ENCODE measurements at places on chromosomes 11 and 22.

- no peak for DNase-seq
Measured at GRCh38 chr11:1502954-1503707, 16.6 kb upstream of the MOB2 start.

- no peak for DNase-seq
Measured at GRCh38 chr11:34264303-34265110, 93.3 kb downstream of the ABTB2 start.

DNA sequence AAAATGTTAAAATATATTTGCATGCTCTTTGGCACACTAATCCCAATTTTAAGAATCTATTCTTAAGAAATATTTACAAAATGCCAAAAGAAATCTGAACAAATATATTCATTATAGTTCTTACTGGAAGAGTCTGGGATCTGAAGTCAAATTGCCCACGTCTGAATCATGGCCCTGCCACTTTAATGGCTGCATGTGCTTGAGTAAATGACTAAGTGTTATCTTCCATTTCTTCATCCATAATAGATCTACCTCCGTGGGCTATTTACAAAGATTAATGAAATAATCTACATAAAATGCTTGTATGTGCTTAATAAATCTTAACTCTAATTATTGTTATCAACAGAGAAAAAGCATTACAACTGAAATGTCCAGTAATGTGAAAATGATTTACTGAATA, 24.5 kb upstream of the DKK3 start:
- no peak for DNase-seq

DNA sequence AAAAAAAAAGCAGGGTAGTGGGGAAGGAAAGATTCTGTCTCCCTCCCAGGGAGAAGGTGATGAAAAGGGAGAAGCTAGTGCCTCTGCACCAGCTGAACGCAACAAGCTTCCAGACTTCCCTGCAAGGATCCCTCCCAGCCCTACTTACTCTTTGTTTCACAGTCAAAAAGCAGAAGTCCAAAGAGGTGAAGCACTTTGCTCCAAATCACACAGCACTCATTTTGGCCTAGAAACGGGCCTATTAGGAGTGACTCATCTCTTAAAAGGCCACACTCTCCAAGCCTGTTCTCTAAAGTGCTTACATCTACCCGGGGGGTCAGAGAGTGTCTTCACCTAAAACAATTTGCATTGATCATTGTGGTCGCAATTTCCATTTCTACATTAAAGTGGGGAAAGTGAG, 17.7 kb upstream of the GRK3 start:
- peak; percentile 7 for DNase-seq

- no peak for DNase-seq
Measured at GRCh38 chr22:42905217-42905616, 48.1 kb upstream of the ARFGAP3 start.

GRCh38 chr11:86644291-86644690, 28.1 kb downstream of the ME3 start:
- DNase-seq = no peak

DNA sequence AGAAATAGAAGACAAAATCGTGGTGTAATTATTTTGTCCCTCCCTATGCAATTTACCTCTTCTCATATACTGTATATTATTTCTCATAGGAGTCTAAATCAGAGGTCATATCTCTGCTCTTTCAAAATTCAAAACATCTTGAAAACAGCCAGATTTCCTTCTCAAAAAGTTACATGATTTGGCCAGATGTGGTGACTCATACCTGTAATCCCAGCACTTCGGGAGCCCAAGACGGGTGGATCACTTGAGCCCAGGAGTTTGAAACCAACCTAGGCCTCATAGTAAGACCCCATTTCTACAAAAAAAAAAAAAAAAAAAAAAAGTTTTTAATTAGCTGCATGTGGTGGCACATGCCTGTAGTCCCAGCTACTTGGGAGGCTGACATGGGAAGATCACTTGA, 29.0 kb upstream of the DNAJB7 start:
- DNase-seq = no peak

DNA sequence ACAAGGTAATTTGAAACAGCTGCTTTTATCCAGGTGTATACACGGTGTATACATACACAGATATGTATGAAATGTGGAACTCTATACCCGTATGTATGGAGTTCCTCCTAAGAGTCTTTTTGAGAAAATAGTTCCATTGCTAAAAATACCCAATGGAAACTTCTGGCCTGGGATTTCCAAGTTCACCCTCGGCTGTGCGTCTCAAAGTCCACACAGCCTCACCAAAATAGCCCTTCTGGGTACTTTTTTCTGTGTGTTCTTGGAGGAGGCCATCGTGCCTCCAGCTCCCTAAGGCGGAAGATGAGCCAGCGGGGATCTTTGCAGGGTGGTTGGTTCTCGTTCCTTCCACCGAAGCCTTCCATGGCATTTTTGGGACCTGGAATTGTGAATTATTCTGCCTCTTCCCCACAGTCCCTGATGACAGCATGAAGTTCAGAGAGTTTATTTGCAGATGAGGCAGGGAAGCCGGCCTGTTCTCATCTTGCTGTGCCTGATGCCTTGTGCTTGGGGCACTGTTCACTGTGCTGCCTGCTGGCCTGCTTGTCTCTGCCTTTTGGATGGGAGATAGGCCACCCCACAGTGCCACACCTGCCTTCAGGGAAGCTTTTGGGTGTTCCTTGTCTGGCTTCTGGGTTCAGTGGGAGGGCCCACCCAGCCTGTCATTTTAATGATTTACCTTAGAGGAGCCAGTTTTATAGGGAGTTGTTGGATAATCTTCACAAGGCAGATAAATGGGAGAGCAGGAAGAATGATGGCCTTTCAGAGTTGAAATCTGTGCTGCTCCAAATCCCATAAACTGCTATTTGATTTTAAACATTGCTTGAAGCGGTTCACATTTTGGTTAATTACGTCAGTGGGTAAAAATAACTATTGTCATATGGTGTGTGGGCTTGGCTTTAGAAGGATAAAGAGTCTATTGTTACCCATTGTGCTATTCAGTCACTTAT, 112.7 kb upstream of the OR4B1 start:
- DNase-seq = no peak

- peak; percentile 55 for DNase-seq
Measured at GRCh38 chr22:49664891-49665290, 162.8 kb downstream of the BRD1 start.

GRCh38 chr11:97079244-97079643, 689.4 kb downstream of the JRKL start:
- no peak for DNase-seq

DNA sequence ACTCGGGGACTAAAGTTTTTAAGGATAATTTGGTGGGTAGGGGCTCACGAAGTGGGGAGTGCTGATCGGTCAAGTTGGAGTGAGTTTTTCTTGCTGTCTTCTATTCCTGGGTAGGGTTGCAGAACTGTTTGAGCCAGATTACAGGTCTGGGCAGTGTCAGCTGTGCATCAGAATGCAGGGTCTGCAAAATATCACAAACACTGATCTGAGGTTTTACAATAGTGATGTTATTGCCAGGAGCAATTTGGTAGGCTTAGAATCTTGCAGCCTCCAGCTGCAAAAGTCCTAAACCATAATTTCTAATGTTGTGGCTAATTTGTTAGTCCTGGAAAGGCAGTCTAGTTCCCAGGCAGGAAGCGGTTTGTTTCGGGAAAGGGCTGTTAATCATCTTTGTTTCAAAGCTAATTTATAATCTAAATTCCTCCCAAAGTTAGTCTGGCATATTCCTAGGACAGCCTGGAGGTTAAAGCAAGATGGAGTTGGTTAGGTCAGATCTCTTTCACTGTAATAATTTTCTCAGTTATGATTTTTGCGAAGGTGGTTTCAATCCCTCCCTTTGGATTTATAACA, 39.7 kb upstream of the CALCA start:
- DNase-seq = no peak

DNA sequence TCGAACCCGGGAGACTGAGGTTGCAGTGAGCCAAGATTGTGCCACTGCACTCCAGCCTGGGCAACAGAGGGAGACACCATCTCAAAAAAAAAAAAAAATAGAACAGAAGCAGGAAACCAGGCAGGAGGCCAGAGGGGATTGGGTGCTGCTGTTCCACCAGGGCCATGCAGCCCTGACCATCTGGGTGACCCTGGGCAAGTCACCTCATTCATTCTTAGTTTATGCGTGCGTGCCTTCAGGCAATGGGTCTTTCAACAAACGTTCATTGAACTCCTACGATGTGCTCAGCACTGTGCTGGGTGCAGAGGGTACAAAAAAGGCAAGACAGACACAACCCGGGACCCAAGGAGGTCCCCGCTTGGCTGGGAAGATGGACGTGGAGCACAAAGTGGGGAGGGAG, 18.3 kb downstream of the RPL3 start:
- DNase-seq = no peak

DNA sequence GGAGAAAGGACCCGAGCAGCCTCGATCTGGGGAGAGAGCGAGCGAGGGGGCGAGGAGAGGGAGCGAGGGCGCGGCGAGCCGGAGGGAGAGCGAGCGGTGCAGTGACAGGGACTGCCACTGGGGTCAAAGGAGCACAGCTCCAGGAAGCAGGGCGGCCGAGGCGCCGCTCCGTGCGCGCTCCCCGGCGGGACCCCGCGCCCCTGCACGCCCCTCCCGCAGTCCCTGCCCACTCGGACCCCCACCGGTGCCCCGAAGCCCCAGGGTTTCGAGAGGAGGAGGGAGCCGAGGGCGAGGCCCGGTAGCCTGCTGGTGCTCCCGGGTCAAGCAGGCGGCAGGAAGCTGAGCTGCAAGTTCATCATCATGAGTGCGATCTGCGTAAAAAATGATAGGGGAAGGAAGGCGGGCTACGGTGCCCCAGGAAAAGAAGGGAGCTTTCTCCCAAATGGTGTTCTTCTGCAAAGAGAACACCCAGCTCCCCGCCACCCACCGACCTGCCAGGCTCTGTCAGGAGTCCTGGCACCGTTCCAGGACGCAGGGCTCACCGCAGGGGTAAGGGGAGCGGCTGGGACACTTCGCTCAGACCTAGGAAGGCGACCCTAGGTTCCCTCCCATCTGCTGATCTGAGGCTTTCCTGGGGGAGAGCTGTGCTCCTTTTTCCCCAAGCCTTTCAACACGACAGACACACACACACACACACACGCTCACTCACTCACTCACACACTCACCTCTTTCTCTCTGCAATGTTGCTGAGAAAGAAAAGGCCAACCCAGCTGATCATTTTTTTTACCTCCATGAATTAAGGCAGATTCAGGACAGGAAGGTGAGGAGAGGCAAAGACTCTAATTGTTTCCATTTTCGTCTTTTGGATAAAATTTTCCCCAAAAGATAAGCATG, at the start of gene MPPED2:
Gene MPPED2 (minus strand): TSS at position 103 of the 894 bp plus-strand sequence. CDS start 5,980 bp downstream, outside the sequence.
- peak; percentile 36 for DNase-seq

DNA sequence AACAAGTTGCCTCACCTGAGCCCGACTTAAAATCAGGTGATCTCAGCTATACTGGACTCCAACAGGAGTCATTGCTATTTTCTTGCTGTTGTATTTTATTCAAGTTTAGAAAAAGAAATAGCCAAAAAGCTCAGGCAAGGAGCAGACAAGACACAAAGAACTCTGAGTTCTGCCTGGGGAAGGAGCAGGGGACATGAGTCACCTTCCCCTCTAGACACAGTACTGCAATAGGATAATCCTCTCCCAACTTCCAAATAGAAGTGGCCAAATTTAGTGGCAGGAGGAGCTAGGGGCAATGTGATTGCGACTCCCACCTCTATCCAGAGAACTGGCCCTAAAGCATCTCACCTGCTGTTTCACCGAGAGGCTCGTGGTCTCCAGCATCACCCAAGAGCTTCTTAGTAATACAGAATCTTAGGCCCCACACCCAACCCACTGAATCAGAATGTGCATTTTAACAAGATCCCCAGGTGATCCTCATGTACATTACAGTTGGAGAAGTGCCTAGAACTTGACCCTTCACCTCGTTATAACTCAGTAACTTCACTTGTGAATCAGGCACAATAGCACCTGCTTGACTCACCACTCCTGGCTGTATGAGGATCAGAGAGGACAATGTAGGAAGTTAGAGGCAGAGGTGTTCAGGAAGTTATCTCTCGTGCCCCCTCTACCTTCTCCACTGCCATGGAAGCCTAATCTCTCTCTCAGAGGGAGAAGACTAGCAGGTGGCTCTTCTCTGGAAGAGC, 56.8 kb upstream of the FBXO3 start:
- DNase-seq = no peak
